ENCODE measurements at places on chromosomes 4 and X.

DNA sequence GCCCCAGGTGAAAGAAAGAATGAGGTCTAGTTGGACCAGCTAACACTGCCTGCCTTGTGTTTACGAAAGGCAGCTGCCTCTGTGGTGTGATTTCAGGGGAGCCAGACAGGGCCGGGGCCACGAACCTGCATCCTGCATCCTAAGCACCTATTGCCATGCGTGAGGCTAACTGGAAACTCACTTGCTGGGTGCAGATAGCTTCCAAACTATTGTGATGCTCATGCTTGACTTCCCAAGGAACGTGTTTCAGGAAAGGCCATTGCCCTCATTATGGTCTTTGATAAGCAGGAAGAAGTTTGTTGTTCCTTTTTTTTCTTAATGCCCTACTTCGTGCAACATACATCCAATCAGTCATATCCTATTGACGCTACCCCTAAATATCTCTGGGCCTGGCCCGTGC lies 2.3 kb upstream of the IRF2 start:
- no peak for DNase-seq

DNA sequence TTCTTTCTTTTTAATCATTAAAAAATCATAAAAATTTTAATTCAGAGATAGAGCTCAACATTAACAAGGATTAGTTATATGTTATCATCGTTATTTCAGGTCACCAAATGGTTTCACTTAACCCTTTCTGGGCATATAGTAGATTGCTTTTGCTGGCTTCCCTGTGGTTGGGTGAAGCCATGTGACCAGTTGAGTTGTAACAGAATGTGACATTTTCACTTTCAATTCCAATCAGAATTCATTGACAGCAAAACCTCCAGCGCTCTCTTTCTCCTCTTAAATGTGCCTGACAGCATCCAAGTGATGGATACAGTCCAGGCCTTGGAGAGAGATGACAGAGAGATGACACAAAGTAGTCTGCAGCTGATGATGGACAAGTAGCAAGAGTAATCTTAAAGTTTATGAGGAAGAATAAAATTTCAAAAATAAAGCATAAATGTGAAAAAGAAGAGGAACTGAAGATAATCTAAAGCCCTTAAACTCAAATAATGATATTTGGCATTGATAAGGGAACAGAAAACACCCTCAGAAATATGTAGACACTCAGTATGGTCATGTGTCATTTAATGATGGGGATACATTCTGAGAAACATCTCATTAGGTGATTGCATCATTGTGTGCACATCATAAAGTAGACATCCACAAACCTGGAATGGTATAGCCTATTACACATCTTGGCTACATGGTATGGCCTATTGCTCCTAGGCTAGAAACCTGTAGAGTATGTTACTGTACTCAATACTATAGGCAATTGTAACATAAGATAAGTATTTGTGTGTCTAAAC lies 92.3 kb upstream of the QRFPR start:
- no peak for DNase-seq

DNA sequence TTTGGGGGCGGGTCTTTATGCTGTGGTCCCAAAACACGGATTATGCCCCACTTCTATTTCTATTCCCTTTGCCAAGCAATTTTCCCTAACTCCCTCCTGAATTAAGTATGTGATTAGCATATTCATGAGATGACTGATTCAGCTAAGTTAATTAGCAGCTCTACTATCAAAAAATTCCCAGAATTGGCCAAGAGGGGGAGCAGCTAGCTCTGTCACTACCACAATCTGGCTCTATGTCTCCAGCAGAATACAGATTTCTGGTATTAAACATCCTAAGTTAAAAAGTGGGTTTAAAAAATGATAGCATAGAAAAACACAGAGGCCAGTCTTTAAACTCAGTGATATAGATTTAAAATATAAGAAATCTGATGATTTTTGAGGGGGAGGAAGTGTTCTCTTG lies 80.3 kb downstream of the GPC4 start:
- no peak for DNase-seq

GRCh38 chr4:153393397-153393796 lies 48.9 kb downstream of the MND1 start:
- no peak for DNase-seq

DNA sequence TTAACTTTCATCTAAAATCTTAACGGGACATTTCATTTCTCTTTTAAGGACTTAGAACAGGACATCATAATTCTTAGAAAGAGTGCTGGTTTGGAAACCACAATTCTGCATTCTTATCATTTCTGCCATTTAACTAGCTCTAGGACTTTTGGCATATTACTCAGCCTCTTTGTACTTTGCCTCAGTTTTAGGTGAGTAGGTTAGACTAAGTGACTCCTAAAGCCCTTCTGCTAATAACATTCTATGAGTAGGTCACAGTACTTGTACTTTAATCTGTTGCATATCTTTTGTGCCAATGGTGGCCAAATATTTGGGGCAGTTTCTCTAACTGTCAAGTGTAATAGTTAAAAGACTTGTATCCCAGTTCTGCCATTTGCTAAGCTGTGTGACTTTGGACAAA lies 115.4 kb upstream of the NUDT6 start:
- DNase-seq, result no peak

- DNase-seq, result no peak
Observed at GRCh38 chrX:150049647-150050046, 111.4 kb upstream of the EOLA2 start.

DNA sequence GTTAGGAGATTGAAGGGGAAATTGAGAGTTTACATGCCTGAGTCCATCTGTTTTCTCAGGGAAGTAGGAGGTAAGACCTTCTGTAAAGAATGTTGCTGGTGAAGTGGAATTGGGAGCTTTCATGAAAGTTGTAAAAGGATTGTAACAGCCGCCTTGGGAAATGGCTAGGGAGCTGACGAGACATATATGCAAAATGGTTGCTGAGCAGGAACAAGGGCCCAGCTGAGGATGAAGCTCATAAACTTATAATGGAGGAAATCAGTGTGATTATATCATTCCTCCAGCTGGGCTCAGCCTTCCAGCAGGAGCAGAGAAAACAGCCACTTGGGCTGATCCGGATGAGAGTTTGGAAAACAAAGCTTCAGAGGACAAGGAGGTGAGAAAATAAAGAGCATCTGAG lies 208.7 kb downstream of the MAPK10 start:
- DNase-seq, result no peak

- peak; percentile 74 for DNase-seq
Observed at GRCh38 chrX:10360116-10360515, 203.3 kb downstream of the CLCN4 start.

GRCh38 chr4:52788806-52789205 lies 37.6 kb upstream of the ERVMER34-1 start:
- DNase-seq, result no peak

DNA sequence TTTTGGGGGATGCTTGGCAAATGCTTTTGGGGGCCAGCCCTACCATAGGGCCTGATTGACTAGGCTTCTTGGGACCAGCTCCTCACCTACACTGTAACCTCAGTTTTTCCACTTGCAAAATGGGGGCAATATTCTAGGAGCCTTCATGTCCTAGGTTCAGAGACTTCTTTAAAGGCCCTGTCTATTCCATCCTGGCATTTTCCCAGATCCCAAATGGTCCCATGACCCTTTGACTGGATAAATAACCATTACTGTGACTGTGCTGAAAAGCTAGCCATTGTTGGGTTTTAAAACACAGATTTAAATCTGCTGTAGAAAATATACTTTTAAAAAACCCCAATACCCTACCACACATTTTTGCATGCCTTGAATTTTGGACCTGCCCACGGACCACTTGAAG lies 149.8 kb downstream of the EFNB1 start:
- no peak for DNase-seq

- no peak for DNase-seq
Observed at GRCh38 chr4:126986828-126987227, 645.9 kb upstream of the INTU start.

DNA sequence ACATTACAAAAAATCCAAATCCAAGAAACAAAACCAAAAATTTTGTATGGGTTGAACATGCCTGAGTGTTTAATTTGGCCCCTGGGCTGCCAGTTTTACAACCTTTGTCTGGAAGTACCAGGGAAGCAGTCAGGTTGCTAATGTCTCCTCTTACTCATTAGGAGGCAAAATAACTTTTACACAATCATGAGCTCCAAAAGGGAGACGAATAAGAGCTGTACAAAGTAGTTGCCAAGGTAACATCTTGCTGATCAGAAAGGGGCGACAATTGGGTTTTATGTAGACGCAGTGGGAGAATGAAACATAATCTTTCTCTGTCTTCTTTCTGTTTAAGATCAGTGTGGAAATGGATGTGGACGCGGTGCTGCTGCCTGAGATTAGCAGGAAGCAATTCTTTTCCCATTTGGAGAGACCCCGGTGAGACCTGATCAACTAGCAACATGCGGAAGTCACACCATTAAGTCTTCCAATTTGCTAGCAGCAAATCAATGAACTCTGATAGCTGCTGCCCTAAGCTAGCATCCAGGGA lies 90.7 kb upstream of the IGFBP7 start:
- DNase-seq, result no peak
